ENCODE measurements at places on chromosomes 5 and 9.

GRCh38 chr9:34380034-34380510 lies 3.4 kb upstream of the MYORG start:
- no peak for DNase-seq

GRCh38 chr5:51383131-51384121 lies at the start of gene ISL1:
ISL1 (plus strand) TSS chr5:51383448; CDS start chr5:51383672, 224 bp downstream.
- no peak for DNase-seq

GRCh38 chr5:165309446-165309845 lies 1804.0 kb downstream of the MAT2B start:
- no peak for DNase-seq

GRCh38 chr9:136296434-136297015 lies 7.4 kb downstream of the CCDC187 start:
- DNase-seq, result no peak

DNA sequence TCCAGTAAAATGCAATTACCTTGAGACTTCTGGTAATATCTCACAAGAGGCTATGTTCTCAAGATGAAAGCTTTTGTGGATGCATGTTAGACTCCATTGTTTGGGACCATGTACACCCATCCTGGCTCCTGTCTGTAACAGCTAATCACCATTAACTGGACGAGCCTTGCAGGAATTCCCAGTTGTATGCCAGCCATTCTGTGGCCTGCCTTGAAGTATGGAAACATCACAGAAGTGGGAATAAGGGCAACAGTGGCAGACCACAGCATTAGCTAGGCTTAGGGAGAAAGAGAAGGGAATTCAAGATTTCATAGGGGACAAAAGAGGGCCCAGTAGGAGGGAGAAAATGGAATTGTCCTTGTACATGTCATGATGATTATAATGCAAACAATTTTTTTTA lies 79.0 kb downstream of the RORB start:
- DNase-seq, result no peak

DNA sequence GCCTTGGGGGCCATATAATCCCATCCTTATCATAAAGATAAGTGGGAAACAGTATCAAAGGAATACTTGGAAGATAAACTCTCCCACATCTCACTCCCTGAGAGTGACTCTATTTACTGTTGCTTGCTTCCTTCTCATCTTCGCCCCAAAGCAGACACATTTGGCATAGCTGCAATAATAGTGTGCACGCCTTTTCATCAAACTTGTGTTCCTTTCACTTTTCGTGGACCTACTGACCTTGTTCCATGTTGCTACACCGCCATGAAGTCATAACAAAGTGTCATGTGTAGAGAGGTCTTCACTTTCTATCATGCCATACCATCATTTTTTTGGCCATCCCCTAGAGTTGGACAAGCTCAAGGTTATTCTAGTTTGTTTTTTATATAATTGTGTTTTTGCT lies 200.0 kb upstream of the MSX2 start:
- DNase-seq, result no peak
